ENCODE measurements at places on chromosomes 2 and 18. TPM values are rescaled to one million over a fixed set of nuclear protein-coding genes. Genes with fewer than 3 reads are reported as not detected.
A peak's percentile ranks its signal among the peaks of the same experiment; 100 is the strongest.

- DNase-seq: no peak
These were observed 333.7 kb upstream of the SKOR2 start for GRCh38 chr18:47585136-47585535.

Gene CGREF1
- 8.6 TPM for total RNA-seq

DNA sequence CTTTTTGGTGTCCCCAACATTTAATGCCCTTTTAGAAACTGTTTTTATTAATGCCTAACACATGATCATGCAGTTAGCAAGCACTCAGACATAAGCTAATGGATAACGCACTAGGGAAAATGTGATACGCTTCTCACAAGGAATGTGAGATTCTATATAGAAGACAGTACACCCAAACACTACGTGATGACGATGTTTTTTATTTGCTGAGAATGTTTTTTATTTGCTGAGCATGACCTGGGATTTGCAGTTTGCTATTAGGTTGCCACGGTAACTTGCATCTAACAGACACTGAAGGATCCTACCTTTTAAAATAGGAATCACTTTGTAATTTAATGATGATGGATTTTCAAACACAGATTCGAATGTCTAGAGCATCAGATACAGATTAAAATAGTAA, 4.9 kb downstream of the SMC6 start:
- DNase-seq: no peak

- no peak for DNase-seq
These were observed 10.6 kb upstream of the ATG16L1 start for GRCh38 chr2:233240897-233241296.

DNA sequence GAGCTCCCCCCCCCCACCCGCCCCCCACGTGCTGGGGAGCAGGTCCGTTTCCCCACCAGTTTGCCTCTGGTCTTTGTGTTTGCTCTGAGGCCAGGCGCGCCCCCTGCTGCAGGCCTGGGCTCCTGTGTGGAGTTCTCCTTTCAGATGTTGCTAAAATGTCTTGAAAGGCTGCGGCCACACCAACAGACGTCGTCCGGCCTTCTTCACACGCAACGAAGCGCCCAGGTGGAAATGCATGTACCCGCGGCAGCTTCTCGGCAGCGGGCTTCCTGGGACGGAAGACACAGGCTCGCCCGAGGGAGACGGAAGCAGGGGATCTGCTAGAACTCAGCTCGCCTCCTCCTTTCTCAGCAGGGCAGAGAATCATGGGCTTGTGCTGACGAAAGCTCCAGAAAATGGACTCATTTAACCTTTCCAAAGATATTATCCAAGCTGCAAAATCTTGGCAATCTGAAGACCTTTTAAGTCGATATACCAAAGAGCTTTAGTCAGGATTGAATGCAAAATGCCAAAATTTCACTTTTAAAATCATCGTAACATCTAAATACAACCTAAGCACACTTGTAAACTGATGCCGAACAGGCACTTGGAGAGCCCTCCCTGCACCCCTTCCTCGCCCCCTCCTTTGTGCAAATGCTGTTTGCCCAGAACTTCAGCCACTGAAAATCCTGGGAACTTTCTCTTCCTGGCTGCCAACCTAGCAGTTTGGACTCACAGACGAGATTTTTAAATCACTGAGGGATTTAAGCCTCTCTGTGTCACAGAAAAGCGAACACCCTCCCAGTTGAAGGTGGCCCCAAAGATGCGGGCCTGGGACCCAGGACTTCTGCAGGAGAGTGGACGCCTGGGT, 125.5 kb upstream of the ZNF516 start:
- peak; percentile 86 for DNase-seq

GRCh38 chr2:208072250-208072892, 47.0 kb upstream of the PLEKHM3 start:
- DNase-seq: no peak

DNA sequence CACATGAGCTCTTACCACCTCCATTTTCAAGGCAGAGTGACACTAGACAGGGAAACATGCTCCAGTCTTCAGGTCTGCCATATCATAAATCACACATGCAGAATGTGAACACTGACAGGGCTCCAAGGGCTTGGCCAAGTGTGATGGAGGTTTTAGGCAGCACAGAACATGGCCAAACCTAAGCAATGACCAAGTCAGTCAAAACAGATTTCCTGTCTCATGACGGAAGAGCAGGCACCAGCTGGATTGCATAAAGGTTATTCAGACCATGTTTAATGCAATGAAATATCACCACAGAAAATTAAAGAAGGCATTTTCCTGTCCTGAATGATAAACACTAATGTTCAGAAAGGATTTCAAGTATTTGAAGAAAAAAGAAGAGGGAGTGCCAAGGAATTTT, 72.5 kb downstream of the SUMO1 start:
- DNase-seq: no peak

GRCh38 chr2:215784371-215784783, 229.0 kb downstream of the MREG start:
- no peak for DNase-seq

DNA sequence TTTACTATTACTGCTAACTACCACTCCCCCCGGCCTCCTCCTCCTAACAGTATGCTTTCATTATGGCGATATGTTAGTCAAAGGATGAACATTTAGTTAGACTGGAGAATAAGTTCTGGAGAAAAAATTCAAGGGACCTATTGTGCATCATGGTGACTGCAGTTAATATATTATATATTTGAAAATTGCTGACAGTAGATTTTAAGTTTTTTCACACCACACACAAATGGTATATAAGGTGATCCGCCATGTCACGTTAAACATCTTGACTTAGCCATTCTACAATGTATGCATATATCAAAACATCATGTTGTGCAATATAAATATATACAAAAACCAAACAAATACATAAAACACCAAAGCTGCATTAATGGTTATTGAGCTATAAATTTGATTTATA, 873.7 kb downstream of the CNTNAP5 start:
- no peak for DNase-seq

Gene ICOS
- total RNA-seq: not detected

DNA sequence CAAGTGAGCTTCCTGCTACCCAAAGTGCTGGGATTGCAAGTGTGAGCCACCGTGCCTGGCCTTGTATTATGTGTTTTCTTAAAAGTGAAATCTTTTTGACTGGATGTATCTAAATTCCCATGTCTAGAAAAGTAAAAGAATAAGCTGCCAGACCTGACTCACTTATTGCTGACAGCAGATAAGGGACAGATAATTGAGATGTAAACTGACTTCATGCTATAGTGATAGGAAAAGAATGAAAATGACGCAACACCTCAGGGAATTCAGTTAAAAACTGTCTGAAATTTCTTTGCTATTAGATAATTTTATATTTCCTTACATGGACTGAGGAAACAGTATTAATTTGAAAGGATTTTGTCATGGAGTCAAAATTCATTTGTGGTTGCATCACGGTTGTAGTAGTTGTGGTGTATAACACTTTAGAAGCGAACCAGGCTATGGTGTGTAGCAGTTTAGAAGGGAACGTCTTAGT, 19.4 kb downstream of the TTC27 start:
- no peak for DNase-seq

GRCh38 chr2:55345064-55345463, 74.6 kb downstream of the CCDC88A start:
- no peak for DNase-seq

DNA sequence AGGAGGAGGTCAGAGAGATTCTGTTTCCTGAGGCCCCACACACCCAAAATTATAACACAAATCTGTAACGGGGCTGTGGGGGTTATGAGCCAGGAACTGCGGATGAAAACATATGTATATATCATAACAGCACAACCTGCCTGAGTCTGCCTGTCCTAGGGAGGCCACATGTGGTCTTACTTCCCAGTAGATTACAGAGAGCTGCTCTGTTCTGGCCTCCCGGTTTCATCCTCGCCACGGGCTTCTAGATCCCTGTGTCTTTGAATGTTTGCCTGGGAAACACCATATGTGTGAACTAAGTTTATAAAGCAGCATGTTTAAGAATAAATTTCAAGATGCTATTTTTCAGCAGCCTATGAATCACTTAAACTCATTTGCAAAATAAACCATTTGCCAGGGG, 124.0 kb downstream of the TMEM200C start:
- no peak for DNase-seq

Gene CFAP65
- total RNA-seq: not detected

Gene DSG1
- total RNA-seq: not detected

Gene C18orf54
- 5.5 TPM for total RNA-seq

Gene ADCY3
- total RNA-seq: 144 TPM

DNA sequence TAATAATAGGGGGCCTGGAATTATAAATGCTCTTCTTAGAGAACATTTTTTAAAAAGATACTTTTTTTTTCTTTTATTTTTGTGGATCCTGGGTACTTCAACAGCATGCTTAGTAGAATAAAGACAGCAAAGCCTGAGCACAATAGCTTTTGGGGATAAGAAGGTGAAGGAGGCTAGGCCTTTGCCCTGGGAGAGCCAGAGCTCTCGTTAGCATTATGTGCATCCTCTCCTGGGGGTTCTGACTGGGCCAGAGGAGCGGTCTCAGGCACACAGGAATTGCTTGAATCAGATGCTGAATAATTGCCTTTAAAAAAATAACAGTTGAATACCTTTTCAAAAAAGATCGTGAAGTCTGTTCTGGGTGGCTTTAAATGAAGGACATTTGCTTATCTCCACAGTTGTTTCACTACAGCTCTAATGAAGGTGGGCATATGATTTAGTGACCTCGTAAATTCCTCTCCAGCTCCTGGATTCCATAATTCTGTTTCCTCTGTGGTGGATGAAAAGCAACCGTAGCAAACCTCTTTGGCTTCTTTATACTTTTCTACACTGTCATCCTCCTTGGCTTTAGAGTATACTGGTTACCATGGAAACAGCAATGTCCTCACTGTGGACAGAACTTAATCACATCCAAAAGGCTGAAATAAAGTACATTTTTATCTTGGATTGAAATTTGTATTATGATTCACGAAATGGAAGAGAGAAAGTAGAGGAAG, 133.8 kb downstream of the MAIP1 start:
- DNase-seq: no peak

GRCh38 chr2:127024769-127025358, 82.1 kb downstream of the BIN1 start:
- DNase-seq: no peak

GRCh38 chr18:36660311-36660710, 168.5 kb downstream of the TPGS2 start:
- DNase-seq: no peak

- no peak for DNase-seq
These were observed 8.4 kb upstream of the ZNF521 start for GRCh38 chr18:25360301-25360899.

DNA sequence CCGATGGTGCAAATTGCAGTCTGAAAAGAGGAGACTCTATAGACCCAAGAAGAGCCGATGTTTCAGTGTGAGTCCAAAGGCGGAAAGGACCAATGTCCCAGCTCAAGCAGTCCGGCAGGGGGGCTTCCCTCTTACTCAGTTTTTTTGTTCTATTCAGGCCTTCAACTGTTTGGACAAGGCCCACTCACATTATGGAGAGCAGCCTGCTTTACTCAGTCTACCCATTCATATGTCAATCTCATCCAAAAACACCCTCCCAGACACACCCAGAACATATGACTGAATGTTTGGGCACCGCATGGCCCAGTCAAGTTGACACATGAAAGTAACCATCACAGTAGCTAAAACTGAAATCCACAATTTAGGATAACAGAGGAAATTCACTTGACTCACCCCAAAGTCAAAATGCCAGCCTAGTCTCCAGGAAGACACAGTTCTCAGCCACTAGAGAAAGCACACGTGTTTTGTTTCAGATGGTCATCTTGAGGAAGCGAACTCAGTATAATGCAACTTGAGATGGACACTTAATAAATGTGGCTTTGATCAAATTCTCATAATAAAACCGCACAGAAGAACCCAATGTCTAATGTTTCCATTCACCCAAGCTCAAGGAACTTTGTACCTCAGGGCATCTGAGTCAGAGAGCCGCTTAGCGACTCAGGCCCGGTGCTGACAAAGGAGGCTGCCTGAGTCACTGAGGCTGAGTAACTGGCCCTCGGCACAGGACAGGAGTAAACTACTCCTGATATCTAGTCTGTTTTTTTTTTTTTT, 2.4 kb downstream of the FHL2 start:
- DNase-seq: peak; percentile 86

Gene MROH2A
- not detected for total RNA-seq

- no peak for DNase-seq
These were observed 72.8 kb downstream of the DSC3 start for GRCh38 chr18:30969670-30970170.

DNA sequence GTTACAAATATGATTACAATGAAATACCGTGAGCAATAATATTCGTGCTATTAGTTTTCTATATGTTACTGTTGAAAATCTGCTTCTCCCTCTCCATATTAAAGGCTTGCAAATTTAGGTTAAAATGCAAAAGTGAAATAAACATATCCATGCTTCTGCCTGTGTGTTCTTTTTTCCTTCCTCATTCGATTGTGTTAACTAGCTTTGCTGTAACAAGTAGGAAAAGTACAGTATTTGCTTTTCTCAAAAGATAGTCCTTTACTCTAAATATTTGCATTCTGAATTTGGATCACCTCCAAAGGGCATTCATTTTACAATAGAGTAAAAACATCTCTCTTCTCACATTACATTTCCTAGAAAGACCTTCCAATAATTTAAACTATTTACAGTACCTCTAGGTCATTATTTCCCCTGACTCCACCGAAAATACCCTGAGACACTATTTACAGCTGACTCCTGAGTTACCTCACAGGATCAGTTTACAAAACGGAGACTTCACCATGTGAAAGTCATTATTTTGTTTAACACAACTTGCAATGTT, 835.0 kb upstream of the FANCL start:
- no peak for DNase-seq

DNA sequence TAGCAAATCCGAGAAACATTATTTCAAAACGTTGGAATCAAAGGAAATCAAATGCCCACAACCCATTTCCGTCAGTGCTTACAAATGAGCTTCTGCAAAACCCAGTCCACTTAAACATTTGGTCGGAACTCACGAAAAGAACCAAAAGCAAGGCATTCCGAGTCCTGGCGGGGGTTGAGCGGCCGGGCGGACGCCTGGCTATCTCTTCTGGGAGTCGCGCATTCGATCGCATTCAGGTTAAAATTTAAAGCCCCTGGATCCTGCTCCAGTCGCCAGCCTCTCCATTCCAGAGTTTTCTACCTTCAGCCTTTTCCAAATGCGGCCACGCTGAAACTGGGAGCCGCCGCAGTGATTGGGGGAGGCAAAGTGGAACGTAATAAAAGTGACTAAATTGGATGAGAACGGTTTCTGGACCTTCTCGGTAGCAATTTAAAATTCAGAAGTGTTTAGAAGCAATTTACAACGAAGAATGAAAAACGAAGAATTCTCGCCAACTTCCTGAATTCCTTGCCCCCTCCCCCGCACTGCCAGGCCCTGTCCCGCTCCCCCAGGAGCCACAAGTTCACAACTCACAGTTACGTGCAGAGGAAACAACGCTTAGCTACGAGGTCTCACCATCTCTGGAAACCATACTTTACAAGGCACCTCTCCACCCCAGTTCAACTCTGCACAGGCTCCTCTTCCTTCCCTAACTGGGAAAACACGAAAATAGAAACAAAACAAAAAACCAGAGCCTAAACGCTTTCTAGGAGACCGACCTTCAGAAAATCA, 1.7 kb upstream of the GATA6 start:
- no peak for DNase-seq

- DNase-seq: no peak
These were observed 23.7 kb upstream of the PLEKHM3 start for GRCh38 chr2:208049006-208049405.

Gene IER3IP1
- total RNA-seq: 9.8 TPM

Data from aorta (tissue), 5 donors.